Thoracic aorta (tissue), 2 donors: ENCODE measurements at places on chromosomes 7 and 10. TPM values are rescaled to one million over a fixed set of nuclear protein-coding genes. Genes with fewer than 3 reads are reported as not detected.

SPACDR gene
- not detected for total RNA-seq

GNAI1 gene
- total RNA-seq = 30.9 TPM

WNT8B gene
- total RNA-seq = not detected

PNLIPRP2 gene
- total RNA-seq = not detected

PTPRN2 gene
- 3.1 TPM for total RNA-seq

- DNase-seq = no peak
- peaks cover 13% of the 10 kb centered on the region for H3K4me1 ChIP-seq
- H3K4me3 ChIP-seq = no peak overlapping the region
- no peak overlapping the region for H3K27ac ChIP-seq
Observed at GRCh38 chr10:4721999-4722753, 103.8 kb upstream of the AKR1E2 start.

- no peak overlapping the region for H3K27ac ChIP-seq
- no peaks in the 10 kb centered on the region for H3K36me3 ChIP-seq
- H3K27me3 ChIP-seq = no peaks in the 10 kb centered on the region
- H3K4me3 ChIP-seq = no peak overlapping the region
- no peak for DNase-seq
- H3K4me1 ChIP-seq = no peaks in the 10 kb centered on the region
Observed at GRCh38 chr7:105866102-105866801, 10.1 kb downstream of the ATXN7L1 start.

- no peak overlapping the region for H3K4me3 ChIP-seq
- no peaks in the 10 kb centered on the region for H3K36me3 ChIP-seq
- H3K4me1 ChIP-seq = no peaks in the 10 kb centered on the region
- no peaks in the 10 kb centered on the region for H3K27me3 ChIP-seq
- no peak overlapping the region for H3K27ac ChIP-seq
- DNase-seq = no peak
Observed at GRCh38 chr7:106982415-106982814, 62.1 kb upstream of the PRKAR2B start.

DNA sequence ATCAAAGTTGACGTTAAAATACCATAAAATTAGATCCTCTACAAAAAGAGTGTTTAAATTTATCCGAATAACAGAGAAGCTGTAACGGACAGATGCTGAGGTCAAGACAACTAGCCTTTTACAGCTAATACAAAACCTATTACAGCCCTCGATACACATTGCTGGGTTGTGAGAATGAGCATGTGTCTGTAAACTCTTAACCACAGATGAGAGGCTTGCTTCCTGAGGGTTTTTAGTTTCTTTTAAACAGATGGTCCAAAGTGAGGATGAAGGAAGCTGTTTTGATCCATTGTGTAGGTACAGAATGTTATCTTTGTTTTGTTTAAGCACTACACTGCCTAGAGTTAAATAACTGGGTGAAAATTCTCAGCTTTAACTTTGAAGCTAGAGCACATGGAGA is 578.2 kb downstream of the PARD3 start:
- no peaks in the 10 kb centered on the region for H3K36me3 ChIP-seq
- DNase-seq = no peak
- no peak overlapping the region for H3K4me3 ChIP-seq

GRCh38 chr10:5076615-5077014 is 17.6 kb upstream of the AKR1C3 start:
- H3K27ac ChIP-seq = no peak overlapping the region
- no peaks in the 10 kb centered on the region for H3K36me3 ChIP-seq
- H3K4me1 ChIP-seq = peaks cover 37% of the 10 kb centered on the region
- no peak for DNase-seq
- no peak overlapping the region for H3K4me3 ChIP-seq

DNA sequence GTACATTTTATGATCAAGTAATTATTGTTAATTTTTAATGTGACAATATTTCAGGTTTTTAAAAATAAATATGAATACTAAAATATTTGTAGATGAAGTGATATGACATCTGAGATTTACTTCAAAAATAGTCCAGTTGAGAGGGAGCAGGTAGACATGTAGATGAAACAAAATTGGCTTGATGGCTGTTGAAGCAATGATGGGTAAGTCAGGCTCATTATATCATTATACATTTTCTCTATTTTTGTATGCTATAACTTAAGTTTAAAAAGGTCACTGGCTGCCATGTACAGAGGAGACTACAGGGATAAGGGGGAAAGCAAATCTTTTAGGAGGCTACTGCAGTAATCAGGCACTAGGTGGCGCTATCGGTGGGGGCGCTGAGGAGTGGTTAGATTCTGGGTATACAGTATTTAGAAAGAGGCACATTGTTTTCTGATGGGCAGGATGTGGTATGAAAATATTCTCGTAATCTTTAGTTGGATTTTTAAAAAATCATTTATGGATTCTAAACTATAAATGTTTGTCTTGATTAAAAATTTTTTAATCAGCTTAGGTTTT is 189.8 kb upstream of the IMMP2L start:
- no peaks in the 10 kb centered on the region for H3K36me3 ChIP-seq
- H3K4me3 ChIP-seq = no peak overlapping the region
- no peak overlapping the region for H3K27ac ChIP-seq
- no peak for DNase-seq

GRCh38 chr10:18472977-18473376 is 178.4 kb downstream of the NSUN6 start:
- H3K27ac ChIP-seq = peak overlapping the region; percentile 71
- H3K4me1 ChIP-seq = peaks cover 4% of the 10 kb centered on the region
- no peaks in the 10 kb centered on the region for H3K27me3 ChIP-seq
- no peaks in the 10 kb centered on the region for H3K36me3 ChIP-seq

DNA sequence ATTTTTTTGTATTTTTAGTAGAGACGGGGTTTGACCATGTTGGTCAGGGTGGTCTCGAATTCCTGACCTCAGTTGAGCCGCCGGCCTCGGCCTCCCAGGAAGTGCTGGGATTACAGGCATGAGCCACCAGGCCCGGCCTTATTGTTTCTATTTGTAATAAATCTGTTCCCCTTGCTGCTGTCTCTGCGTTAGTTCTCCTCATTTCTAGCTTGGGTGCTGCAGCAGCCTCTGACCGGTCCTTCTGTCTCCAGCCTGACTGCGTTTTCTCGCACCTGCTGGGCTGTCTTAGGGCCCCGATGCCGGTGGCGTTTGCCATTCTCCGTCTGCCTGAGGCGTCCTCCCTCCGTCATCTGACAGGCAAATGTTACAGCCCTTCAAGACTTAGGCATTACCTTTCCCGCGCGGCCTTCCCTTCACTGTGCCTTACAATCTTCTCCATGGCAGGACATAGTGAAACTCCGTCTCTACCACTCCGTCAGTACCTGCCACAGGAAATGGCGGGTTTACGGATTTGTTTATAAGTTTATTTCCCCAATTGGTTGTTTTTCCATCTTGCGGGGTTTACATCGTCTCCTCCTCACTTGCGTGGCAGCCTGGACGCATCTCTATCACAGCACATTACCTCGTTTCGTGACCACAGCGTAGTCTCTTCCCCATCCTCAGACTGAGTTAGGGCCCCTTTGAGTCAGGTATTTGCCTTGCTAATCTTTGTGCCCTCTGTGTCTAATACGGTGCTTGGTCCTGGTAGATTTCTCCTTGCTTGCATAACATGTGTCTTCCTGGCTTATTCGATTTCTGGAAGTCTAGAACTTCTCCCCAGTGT is 2.3 kb upstream of the GIMAP8 start:
- H3K4me3 ChIP-seq = no peak overlapping the region
- no peak for DNase-seq
